Stimulated activated CD8-positive, alpha-beta memory T cell treated with anti-CD3 and anti-CD28 coated beads, Interleukin-15, amount 100 ng/mL, for 48 hours (primary cell): ENCODE measurements at places on chromosomes 16 and 17.

- DNase-seq = no peak
These were observed 18.7 kb downstream of the VAT1L start for GRCh38 chr16:77807021-77807420.

DNA sequence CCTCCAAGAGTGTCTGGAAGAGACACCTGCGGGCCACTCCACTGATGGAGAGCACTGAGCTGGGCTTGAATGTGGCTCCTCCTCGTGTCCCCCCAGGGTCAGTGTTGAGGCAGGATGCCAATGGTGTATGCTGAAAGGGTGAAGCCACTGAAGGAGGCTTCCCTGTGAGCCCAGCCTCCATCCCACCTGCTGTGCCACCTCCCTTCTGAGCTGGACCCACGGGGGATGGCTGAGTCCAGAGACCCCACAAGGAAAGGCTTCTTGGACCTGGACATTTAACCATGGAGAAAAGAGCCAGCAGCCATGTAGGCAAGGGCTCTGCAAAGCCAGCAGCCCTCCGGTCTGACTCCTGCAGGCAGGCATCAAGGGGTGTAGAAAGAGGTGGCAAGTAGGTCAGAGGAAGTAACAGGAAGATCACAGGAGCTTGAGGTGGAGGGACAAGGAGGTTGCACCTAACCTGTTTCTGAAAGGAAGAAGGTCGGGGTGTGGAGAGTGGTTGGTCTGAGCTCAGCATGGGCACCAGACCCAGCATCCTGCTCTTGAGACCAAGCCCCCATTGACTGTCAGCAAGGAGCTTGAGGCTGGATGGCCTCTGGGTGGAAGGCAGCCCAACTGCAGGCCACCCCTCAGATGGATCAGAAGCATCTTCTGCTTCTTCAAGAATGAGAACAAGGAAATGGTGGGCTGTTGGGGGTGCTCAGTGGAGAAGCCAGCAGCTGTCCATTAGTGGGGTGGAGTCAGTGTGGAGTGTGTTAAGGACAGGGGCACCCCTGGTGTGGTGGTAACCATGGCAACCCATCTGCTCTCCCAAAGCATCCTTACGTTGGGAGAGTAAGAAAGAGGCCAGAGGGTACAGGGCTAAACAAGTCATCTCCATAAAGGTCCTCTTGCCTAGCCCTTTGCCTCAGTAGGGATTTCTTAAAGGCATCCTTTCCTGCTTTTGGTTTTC is 80.7 kb downstream of the PLD6 start:
- no peak for DNase-seq

- DNase-seq = no peak
These were observed 115.4 kb upstream of the CACNG3 start for GRCh38 chr16:24140730-24141129.

- DNase-seq = no peak
These were observed 17.1 kb downstream of the UNC45B start for GRCh38 chr17:35164716-35165115.

GRCh38 chr16:48556243-48556912 is 53.6 kb downstream of the N4BP1 start:
- no peak for DNase-seq

GRCh38 chr16:30567160-30567990 is 4.1 kb downstream of the ZNF688 start:
- peak; percentile 52 for DNase-seq

GRCh38 chr17:36949461-36949927 is 740 bp downstream of the AATF start:
- DNase-seq = no peak

- DNase-seq = no peak
These were observed 5.4 kb upstream of the SLC5A2 start for GRCh38 chr16:31477220-31478216.

GRCh38 chr16:48905632-48906505 is 295.9 kb upstream of the N4BP1 start:
- DNase-seq = no peak

DNA sequence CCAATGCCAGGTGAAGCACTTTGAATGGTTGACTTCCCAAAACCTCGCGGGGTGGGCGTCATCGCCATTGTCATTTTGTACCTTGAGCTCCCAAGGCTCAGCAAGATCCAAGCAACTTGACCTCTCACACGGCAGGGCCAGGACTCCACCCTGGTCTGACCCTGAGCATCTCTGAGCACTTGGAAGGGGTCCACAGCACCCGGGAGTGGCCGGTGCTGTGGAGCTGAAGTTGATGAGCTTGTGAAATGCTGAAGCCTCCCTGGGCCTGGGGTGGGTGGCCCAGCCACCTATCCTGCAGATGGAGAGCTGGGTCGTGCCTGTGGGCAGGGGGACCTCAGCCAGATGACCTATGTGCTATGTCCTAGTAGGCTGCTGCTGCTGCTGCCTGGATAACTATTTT is 283.3 kb upstream of the FOXF1 start:
- no peak for DNase-seq

DNA sequence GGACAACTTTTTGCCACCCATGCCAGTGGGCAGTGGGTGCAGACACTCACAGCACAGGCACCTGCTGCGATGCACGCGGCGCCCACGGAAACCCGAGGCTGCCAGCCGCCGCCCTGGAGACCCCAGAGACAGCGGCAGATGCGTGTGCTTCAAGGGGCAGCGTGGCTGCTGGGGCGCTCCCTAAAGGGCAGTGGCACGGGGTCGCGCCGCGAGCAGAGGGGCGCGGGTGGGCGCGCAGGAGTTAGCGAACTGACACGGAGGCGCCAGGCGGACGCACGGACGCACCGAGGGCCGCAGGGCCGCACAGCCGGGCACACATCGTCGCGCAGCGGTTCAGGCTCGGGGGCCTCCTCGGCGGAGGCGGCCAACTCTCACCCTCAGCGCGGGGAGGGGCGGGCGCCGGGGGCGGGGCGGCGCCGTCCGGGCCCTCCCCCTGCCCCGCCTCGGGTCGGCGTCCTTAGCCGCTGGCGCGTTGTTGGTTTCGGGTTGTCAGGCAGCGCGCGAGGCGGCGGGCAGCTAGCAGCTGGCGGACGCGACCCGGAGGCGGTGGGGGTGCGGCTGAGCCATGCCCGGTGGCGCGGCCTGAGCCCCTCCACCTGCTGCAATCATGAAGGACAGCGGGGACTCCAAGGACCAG is at the start of gene KIF19:
Gene KIF19 (plus strand): TSS at position 484 of the 637 bp plus-strand sequence. CDS start 124 bp downstream, at position 608.
- peak; percentile 53 for DNase-seq

DNA sequence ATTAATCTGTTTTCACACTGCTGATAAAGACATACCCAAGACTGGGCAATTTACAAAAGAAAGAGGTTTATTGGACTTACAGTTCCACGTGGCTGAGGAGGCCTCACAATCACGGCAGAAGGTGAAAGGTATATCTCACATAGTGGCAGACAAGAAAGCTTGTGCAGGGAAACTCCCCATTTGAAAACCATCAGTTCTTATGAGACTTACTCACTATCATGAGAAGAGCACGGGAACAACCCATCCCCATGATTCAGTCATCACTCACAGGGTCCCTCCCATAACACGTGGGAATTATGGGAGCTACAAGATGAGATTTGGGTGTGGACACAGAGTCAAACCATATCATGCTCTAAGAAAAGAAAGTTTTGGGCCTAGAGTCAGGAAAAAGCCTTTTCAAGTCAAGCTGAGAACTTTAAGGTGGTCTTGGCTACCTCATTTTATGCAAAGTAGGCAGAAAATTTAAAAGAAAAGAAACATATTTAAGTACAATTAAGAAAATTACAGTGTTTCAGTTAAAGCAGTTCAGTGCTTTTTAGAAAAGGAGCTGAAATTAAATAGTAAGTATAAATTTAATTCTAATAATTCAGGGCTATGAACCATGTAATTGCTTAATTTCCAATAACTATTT is 24.9 kb upstream of the CRYM start:
- no peak for DNase-seq

DNA sequence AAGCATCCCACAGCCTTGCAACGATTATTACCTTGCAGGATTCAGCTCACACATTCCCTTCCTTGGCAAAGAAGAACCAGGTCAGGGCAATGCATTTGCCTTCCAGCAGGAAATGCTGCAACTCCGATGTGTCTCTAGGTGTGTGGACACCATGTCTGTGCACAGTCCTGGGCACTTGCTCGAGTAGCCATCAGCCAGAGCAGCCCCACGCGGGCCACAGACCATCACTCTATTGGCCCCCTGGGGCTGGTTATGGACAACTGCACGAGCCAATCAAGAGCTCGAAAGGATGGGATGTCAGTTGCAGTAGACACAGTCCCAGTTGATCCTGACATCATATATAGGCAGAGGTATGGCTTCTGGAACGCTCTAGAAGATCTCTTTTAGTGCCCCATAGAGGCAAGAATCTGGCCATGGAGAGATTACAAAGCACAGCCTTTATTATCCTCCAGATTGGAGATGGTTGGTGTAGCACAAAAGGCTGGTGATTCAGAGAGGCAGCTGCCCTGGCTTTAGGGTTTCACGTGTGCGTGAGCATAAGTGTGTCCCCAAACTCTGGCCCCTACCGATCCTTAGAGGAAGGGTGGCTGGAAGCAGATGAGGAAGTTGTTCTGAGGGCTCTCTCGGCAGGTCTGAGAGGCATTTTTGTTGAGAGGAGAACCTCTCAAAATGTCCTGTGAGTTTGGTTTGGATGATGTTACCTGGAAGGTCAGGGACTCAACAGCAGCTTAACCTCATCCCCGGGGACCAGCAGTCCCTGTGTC is 403.8 kb downstream of the SEC14L1 start:
- no peak for DNase-seq

- DNase-seq = no peak
These were observed 844 bp downstream of the TAOK2 start for GRCh38 chr16:29974291-29975133.

GRCh38 chr17:79082311-79083190 is 7.9 kb downstream of the ENGASE start:
- DNase-seq = no peak

DNA sequence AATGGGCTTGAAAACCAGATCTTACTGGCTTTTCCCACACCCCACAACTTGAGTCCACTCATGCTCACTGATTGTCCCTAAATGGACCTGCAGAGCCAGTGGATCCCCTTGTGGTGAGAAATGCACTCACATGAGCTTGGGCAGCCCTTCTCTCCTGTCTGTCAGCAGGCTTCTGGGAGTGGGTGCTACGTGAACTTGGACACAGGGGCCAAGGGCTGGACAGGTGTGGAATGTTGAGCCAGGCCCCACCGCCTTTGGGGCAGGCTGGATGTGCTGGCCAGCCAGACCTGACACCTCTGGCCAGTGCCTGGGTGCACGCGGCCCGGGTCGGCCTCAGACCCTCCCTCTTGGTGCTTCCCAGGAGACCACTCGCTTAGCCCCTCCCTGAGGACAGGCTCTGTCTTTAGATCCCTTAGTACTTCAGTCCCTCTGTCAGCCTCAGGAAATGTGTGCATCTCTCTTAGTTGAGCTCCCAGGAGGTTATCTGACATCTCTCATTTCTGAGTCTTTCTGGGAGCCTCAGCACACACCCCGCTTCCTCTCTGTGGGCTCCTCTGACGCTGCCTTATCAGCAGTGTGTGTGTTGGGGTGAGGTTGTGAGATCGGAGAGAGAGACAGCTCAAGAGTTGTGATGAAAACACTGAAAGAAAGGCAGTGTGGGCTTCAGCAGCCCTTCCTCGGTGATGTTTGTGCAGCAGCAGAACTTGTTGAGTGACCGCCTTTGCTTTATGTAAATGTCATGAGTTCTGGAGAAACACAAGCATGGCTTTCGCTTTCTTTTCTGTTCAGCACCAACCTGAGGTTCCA is 117.0 kb downstream of the RAB11FIP4 start:
- DNase-seq = peak; percentile 69

- DNase-seq = peak; percentile 96
These were observed at the start of the genes ARL16 and HGS for GRCh38 chr17:81683584-81684441. TSS of gene ARL16 (minus strand) at chr17:81683797. CDS start at chr17:81683753, 44 bp downstream. TSS of gene HGS (plus strand) at chr17:81684011. CDS start at chr17:81684067, 56 bp downstream.

- DNase-seq = no peak
These were observed 12.6 kb downstream of the NDEL1 start for GRCh38 chr17:8448310-8448709.

- DNase-seq = no peak
These were observed 82.5 kb downstream of the NXN start for GRCh38 chr17:896953-897661.

DNA sequence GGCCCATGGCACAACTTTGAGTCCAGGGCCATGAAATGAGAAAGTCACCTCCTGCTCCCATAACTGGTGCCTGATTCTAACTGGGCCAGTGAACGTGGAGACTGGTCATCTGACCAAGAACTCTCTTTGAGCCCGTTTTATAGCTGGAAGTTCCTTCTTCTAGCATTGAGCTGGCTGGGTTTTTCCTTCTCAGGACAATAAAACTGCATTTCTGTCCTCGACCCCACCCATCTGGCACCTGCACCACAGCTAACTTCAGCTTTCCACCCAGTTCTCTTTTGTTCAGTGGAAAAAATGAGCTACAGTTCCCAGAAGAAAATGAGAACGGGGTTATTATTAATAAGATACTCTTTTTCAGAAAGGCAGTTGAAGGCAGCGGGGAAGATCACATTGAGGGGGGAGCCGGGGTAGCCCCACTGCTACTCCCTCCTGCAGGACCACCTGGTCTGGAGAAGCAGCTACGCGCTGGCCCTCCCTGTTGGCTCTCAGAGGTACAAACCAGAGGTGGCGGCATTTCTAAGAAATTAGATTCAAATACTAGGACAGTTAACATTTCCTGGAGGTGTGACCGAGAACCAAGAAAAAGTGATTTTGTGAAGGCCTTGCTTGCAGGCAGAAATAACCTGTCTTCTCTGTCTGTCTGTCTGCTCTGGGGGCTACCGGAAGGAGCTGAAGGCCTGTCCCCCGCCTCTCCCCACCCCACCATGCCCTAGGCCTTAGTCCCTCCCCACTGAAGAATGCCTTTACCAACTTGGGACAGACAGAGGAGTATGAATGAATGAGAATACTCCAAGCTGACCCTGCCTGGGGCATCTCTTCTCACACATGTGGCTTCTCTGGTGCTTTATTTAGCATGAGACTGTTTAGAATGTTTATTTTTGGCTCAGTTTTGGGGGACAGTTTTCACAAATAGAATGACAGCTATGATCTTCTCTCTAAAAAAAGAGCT is 123.9 kb downstream of the XYLT1 start:
- DNase-seq = no peak

DNA sequence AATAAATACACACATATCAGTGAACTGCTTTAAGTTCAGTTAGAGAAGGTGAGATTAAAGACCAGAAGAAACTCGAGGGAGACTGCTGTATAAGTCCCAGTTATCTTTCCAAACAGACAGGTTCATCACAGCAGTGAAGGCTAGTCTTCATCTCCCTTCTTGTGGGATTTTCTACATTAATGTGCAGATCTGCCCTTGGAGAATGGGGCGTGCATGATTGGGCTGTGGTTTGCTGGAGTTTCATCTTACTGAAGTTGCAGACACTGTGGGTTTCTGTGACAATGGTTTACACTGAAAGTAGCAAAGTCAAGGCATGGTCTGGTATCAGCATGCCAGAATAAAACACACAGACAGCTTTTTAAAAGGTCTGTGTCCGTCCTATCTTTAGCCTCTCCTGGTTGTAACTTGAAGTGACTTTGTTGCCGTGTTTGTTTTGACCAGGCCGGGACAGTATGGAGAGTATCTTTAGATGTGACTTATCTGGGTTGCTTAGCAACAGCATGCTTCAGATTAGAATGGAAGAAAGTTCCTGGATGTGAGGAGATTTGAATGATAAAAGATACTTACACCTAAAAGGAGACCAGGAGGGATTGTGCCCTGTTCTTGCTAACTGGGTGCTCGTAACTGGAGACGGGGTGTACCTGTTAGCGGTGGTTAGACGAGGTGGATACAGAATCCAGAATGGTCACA is 16.1 kb downstream of the NAA60 start:
- no peak for DNase-seq

GRCh38 chr16:53154513-53154912 is 99.7 kb downstream of the CHD9 start:
- no peak for DNase-seq
